NCI-H187 treated with DMSO at 0.1 percent for 48 hours (cell line): ENCODE measurements at places on chromosomes 3 and 15.

DNA sequence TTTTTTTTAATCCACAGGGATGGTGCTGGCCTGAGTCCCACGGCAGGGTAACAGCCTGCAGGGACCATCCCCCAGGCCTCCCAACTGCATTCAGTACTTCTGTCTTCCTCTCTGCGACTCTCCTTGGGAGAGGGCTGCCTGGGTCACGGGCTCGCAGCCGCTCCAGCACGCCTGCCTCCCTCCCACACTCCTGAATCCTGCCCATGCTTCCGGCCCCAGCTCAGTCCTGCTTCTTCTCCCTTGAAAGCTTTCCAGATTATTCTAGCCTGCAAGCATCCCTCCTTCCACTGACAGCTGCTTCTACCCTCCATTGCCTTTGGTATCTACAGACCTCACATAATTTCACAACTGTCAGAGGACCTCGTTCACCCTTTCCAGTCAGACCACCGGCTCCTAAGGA, 32.4 kb downstream of the MEGF11 start:
- no peak for DNase-seq

- no peak for DNase-seq
Observed at GRCh38 chr15:55907797-55908196, 85.6 kb downstream of the NEDD4 start.

DNA sequence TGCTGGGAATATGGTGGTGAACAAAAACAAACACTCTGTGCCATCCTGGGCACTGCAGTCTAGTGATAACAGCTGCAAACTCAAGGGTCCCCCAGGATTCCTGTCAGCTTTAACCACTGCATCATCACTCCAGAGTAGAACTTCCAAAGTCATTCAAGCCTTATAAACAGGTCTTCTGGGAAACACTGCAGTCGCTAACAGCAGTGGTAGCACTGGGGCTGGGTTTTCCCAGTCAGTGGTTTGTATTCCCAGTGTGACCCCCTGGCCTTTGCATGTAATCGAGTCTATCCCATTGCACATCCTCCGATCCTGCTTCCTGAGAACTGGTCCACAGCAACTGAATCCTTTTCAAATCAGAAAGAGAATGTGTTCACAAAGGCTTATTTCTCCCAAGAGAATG, 623.5 kb downstream of the EDEM1 start:
- DNase-seq, result no peak

DNA sequence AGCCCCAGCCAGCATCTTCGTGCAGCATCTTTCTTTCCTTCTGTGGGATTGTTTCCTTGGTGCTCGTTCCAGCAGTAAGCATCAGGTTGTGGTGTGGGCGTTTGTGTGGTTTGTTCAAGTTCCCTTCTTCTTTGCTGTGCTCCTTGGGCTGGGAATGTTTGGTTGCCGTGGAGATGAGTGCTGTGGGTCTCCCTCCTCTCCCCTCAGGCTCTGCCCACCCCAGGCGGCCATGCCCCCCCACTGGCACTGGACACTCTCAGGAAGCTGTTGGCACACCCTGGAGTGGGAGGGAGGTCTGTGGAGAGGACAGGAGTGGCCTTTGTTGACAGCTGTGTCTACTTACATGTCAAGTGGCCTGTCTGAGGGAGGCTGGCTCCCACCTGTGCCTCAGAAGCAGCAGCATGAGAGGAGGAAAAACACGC, 46.5 kb upstream of the SACM1L start:
- no peak for DNase-seq

DNA sequence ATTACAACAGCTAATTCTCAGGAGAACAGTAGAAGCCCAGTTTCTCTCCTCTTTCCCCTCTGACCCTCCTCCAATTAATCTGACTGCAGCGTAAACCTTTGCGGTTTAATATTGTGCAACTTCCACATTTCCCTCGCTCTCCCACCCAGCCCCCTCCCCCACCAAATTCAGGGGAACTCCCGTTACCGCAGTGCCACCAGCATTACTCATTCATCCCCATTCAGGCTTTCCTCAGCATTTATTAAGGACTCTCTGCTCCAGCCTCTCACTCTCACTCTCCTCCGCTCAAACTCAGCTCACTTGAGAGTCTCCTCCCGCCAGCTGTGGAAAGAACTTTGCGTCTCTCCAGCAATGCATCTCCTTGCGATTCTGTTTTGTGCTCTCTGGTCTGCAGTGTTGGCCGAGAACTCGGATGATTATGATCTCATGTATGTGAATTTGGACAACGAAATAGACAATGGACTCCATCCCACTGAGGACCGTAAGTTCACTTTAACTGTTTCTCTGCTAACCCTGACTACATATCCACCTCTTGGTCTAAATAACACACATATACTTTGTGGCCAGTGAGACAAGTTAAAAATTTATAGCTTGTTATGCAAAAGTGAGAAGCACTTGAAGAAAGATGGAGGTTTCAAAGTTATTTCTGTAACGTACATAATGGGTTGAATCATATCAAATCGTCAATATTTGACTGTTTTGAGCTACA, at the start of gene PTX3:
Gene PTX3 (plus strand): TSS at position 268 of the 709 bp plus-strand sequence. CDS start 84 bp downstream, at position 352.
- DNase-seq, result no peak

GRCh38 chr15:101852356-101852755, 40.4 kb downstream of the OR4F15 start:
- no peak for DNase-seq

- DNase-seq, result peak; percentile 2
Observed at GRCh38 chr3:181176601-181177000, 187.1 kb upstream of the DNAJC19 start.

DNA sequence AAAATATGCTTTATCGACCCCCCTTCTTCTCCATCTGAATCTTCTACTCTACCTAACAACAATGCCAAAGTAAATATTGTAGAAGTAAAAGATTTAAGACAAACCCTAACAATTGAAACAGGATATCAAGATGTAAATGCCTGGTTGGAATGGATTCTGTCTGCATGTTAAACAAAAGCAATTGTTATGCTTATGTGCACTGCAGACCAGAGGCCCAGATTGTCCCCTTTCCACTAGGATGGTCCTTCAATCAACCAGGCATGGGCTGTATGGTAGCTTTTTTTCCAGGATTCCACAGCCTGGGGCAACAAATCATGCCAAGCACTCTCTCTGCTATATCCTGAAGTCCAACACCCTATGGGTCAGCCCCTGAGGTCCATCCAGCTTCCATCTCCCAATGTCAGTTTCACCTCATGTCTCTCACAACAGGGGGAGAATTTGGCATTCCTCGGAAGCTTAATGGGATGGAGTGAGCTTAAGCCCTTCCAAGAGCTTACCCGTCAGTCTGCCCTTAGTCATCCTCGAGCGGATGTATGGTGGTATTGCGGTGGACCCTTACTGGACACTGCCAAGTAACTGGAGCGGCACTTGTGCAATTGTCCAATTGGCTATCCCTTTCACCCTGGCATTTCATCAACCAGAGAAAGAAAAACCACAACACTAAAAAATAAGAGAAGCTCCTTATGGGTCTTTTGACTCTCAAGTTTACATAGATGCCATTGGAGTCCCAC, 36.2 kb downstream of the ZNF589 start:
- DNase-seq, result no peak

DNA sequence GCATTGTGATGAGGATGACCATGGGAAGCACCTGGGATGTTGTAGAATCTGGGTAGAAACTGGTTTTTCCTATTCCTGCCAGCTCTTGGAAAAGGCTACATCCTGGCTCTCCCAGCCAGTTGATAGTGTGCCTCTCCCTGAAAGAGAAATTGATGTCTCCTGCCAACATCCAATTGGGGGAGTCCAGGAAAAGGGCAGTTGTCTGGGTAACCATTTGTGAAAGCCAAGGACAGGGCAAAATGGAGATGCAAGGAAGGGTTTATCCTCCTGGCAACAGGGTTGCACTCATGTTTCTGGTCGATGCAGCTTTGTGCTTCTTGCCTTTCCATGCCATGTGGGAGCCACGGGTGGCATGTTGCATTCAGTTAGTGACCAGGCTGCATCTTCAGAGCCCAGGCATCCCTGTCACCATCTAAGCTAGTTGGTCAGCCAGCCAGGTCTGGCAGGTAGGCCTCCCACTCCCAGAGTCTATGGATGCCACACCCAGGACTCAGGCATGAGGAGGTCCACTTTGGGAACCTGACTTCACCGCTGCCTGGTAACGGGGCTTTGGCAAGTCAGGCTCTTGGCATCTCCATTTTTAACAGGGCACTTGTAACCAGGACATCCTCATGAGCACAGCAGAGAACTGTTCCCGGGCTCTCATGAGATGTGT, 153.5 kb downstream of the DNAJB8 start:
- DNase-seq, result no peak

GRCh38 chr15:88624156-88624970, 3.2 kb downstream of the AEN start:
- no peak for DNase-seq

- DNase-seq, result no peak
Observed at GRCh38 chr15:66411190-66411589, 24.5 kb downstream of the MAP2K1 start.

DNA sequence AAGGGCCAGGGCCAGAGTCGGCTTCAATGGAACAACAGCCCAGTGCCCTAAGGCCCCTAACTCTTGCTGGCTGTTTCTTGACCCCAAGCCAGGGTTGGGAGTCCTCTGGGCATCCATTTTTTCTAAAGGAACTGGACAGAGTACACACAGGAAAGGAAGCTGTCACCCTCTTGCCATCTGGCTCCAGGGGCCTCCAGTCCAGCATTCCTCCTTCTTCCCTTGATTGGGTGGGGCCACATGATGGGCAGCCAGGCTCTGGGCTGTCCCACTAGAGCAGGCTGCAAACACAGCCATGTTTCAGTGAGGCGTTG, 1.6 kb upstream of the GRAMD2A start:
- no peak for DNase-seq

- DNase-seq, result no peak
Observed at GRCh38 chr3:35789042-35789831, 149.9 kb downstream of the ARPP21 start.

GRCh38 chr3:13025090-13025489, 48.1 kb downstream of the IQSEC1 start:
- DNase-seq, result no peak

- no peak for DNase-seq
Observed at GRCh38 chr15:33848011-33848410, 120.3 kb upstream of the CHRM5 start.

- no peak for DNase-seq
Observed at GRCh38 chr3:19149368-19149767, 1.1 kb downstream of the KCNH8 start.

GRCh38 chr3:112873632-112874031, 27.0 kb upstream of the CD200R1L start:
- DNase-seq, result no peak

DNA sequence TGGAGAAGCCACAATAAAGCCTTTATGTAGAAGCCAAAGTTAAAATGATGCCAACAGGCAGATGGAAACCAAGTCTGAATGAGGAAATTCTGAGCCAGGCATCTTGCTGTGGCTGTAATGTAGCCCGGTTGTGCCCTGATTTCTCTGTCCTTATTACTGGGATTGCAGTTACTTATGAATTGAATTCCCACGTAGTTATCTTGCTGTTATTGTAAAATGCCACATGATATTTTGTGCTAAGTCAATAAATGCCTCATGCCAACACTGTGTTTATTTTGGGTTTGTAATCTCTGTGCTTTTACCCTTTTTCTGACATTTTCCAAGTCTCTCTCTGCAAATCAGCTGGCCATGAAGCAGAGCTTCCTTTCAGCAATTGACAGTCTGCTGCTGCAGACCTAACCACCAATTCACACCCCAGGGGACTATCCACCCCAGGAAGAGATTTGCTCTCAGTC, 486.1 kb upstream of the GOLIM4 start:
- DNase-seq, result no peak

GRCh38 chr15:72231833-72232478, 966 bp upstream of the PKM start:
- DNase-seq, result no peak

GRCh38 chr3:171770689-171771620, 39.3 kb downstream of the PLD1 start:
- no peak for DNase-seq

DNA sequence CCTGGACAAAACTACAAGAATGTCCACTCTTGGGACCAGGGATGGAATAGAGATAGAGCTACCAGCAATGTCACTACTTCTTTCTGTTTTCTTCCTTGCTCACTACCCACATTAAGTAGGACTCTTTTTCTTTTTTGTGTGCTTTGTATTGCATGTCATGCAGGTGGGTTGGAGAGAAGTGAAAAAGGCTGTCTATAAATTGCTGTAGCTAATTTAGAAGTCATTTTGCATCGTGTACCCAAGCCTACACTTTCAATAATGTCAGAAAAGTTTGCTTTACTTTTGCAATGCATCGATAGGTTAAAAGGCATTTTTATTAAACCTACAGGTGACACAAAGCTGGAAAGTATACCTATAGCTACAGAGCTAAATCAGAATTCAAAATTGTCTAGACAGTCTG, 58.9 kb downstream of the GTF2E1 start:
- no peak for DNase-seq

DNA sequence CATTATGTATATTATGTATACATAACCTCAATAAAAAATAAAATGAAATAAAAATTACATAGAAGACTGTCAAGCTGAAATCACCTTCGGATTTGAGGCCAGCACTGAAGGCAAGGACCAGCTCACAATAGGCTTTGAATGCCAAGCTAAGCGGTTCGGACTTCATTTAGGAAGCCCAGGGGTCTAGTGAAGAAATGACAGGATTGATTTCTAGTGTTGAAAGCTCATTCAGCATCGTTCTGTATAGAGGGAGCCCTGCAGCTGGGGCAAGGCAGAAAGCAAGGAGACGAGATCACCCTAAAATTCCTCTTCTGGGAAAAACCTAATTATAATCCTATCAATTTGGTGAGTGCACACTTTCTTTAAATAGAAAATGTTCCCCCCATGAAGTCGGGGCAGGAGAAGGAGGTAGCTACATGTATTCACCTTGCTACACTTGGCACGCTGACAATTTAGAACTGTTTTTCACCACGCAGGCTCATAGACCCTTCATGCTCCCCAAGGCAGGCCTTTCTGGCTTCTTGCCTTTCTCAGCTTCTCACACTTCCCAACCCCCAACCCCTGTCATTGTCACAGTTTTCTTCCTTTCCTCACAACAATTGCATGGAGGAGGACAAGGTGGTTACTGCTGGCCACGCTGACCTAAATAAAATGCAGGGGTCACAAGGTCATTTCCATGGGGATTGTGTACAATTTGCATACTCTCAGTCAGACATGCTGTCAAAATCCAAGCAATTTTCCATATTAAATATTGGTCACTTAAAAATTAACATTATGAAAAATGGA, 44.4 kb upstream of the SSR3 start:
- DNase-seq, result no peak

GRCh38 chr3:18424729-18425640, at the start of gene SATB1:
Gene SATB1 (minus strand): TSS chr3:18425339. CDS start chr3:18420967, 4,372 bp downstream.
- no peak for DNase-seq

- DNase-seq, result no peak
Observed at GRCh38 chr3:61718565-61718964, 157.2 kb downstream of the PTPRG start.

- no peak for DNase-seq
Observed at GRCh38 chr3:147872568-147872967, 463.4 kb downstream of the ZIC1 start.

DNA sequence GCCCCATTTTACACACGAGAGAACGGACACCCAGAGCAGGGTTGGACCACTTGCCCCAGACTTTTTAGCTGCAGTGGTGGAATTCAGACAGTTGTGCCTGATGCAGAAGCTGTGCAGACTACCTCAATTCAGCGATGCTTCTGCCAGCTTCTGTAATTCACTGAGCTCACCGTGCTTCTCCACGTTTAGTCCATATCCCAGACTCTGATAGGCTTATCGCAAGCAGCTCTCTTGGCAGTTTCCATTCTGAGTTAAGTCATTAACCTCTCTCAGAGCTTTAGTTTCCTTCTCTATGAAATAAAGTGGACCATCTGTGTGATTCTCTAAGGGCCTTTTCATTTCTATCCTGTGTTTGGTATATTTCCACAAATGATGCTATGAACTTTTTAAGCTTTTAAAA, 37.1 kb downstream of the ABHD17C start:
- DNase-seq, result no peak
